Fibroblast of pulmonary artery (primary cell): ENCODE measurements at places on chromosomes 13 and 19.
A peak's percentile ranks its signal among the peaks of the same experiment; 100 is the strongest.

DNA sequence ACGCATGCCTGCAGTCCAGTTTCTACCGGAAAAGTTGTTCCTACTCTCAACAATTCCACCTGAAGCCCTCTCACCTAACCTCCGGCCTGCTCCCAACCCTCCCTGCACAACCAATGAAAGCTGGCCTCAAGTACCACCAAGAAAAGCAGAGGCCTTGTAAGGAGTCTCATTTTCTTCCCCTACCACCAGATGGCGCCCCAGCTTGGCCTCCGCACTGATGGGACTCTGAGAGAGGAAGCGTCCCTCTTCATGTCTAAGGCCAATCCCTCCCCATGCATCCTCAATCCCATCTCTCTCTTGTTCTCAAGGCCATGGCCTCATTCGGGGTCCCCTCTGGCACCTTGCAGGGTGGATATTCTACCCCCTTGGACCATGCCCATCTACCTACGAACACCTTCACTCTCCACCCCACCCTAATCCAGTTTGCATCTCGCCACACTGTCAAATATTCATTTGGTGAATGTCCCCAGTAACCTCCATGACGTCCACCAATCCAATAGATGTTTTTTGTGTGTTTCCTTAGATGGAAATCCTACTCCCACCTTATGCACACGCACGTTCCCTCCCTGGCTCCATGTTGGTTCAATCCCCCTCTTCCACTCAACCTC, 412.8 kb downstream of the ZNF536 start:
- DNase-seq, result peak; percentile 15

DNA sequence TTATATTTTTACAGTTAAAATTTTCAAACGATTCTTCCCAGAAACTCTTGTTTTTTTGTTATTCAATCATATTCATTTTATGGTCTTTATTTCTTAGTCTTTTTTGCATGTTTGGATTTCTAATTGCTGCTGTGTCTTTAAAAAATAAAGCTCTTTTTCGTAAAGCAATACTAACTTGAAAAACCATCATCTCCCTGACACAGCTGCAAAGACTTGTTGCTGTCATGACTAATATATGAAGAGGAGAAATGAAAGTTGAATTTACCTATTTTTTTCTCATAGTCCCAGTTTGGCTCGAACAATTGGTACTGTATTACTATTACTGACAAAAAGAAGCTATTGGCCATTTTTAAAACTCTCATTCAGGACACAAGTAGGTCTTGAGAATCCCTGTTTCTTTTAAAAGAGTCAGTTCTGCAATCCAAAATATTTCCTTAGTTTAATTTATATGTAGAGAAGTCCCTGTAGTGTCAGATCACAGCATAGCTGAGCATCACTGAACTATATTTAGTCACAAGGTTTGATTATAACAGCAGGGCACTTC, 12.1 kb upstream of the SPART start:
- DNase-seq, result no peak

DNA sequence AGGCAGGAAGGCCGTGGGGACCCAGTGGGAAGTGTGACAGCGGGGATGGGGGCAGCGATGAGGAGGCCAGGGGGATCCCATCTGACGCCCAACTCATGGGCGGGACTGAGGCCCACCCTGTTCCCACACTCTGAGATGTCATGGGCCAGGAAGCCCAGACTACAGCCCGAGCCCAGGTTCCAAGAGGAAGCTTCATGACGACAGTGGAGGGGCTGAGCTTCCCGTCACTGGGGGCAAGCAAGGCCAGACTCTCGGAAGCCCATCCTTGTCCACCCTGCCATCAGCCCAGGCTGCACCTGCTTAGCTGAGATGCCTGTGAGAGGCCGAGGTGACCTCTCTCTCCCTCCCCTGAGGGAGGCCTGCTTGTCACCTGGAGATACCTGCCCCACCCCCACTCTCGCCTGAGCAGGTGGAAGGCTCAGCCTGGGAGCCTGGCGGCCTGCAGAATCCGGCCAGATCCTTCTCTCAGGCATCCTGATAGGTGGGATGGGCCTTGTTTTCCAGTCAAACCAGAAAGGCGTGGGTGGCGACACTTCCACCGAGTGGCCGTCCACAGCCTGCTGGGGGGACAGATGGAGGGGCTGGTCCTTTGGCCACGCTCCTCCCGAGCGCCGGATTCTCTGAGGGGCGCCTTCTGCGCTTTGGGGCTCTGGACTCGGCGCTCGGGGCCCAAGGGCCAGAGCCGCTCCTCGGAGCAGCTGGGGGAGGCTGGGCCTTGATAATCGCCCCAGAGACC, 4.8 kb downstream of the ZBTB7A start:
- DNase-seq, result no peak

DNA sequence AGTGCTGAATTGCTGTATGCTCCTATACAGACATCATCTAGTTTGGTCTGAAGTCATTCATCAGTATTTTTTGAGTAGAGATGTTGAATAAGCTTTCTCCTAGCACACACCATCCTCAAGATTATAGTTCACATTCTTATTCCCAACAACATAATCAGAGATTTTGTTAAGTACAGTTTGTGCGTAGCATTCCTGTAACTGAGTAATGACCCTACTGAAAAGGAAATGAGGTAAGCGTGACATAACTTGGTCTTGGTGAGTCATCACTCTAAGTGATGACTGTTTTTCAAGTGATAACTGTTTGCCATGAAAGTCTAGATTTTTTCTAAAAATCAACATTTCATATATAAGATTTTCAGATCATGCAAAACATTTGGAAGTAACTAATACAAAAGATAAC, 18.5 kb upstream of the FAM216B start:
- DNase-seq, result peak; percentile 97

DNA sequence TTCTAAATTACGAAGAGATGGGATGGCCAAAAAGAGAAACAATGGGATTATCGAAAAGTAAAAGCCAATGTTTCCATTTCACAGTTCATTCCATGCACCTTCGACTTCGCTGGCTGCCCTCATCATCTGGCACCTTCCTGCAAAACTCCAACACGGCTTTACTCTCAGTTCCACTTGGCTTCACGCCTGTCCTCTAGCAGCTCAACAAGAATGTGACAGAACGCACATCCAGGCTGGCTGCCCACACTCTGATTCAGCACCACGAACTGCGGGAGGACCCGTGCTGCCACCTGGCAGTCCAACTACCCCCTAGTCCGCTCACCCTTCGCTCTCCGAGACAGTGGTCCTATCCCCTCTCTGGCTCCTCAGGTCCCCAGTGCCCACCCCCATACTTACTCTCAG, 11.7 kb downstream of the ATP7B start:
- no peak for DNase-seq

- no peak for DNase-seq
These were observed 22.7 kb downstream of the NUP58 start for GRCh38 chr13:25324100-25324499.

GRCh38 chr13:49791711-49792549, 552 bp downstream of the KPNA3 start:
- peak; percentile 35 for DNase-seq

- DNase-seq, result peak; percentile 52
These were observed 73.8 kb upstream of the FAM216B start for GRCh38 chr13:42707586-42707985.

DNA sequence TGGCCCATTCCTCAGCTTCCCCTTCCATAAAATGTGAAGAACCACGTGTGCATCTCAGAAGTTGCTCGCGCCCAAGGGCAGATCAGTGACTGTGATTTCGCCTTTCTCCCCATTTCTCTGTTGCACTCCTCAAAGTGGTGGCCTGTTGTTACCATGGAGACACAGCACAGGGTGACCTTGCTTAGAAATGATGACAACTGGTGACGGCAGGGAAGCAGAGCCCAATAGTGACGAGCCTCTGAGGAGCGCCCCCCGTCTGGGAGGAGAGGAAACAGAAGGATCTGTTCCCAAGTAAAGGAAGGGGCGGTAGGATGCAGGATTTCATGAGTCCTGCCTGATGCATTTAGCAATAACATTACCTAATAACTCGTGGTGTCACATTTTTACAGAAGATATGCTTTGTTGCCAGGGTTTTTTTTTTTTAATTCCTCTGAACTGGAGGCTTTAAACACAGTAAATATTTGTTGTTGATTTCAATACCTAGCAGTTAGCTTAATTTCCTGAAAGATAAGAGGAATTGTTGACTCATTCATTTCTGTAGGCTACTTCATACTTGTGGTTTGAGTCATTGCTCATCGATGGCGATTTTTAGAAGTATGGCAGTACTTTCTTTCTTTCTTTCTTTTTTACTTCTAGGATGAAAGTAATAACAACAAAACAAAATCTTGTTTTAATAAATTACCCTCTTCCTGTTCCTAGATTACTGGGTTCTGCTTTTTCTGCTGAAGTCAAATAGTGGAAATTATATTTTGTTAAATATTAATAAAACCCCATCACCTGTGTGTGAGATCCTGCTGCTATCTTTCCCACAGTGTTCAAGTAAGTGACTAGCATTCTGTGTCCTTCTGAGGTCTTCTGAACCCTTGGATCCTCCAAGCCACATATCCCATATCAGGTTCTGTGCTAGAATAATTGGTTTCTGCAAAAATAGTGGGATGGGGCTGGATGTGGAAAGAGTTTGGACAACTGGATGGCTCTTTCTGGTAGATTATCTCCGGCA, 36.0 kb downstream of the MBNL2 start:
- DNase-seq, result peak; percentile 98

GRCh38 chr13:44197791-44198770, 175.5 kb upstream of the SERP2 start:
- DNase-seq, result peak; percentile 21

DNA sequence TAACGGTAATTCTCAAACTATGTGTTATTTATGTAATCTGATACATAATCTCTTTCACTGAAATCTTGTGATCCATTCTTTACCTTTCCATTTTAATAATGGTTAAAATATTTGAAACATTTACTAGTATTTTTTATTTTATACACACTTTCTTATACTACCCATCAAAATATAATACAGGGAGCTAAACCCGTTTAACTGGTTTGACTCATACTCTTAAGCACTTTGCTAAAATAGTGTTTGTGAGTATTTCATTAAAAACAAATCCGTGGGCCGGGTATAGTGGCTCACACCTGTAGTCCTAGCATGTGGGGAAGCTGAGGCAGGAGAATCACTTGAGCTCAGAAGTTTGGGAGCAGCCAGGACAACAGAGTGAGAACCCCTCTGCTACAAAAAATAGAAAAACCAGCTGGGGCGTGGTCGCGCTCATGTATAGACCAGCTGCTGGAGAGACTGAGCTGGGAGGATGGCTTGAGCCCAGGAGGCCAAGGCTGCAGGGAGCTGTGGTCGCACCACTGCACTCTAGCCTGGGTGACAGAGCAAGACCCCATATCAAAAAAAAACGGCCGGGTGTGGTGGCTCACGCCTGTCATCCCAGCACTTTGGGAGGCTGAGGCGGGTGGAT, 43.8 kb upstream of the DCUN1D2 start:
- DNase-seq, result no peak

DNA sequence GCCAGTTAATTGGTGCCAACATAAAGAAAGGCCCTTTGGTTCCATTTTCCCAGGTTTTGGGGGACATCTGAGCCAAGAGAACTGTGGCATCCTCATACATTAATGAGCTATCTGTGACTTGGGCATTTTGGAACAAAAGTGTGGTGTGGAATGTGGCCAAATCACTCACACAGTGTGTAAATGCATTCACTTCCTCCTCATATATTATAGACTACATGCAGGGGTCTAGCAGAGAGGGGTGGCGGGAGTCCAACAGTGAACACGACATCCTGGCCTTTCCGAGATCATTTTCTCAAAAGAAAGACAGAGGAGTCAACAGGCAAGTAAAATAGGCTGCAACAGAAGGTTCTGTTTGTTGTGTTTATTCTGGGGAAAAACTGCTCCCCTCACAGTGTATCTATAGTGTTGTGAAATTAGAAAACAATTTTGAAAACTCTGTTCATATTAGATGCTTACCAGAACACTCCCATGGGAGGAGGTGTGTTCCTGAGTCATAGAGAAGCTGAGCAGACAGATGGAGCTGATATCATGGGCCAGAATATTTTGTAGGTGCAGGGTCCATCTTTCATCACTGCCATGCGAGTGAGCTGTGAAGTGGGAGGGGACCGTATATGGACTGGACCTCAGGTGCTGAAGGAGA, 36.9 kb downstream of the PABPC3 start:
- no peak for DNase-seq

- DNase-seq, result no peak
These were observed 45.6 kb downstream of the ANKRD10 start for GRCh38 chr13:110869231-110869804.

- peak; percentile 62 for DNase-seq
These were observed 12.5 kb downstream of the ZNF611 start for GRCh38 chr19:52722062-52723003.

- DNase-seq, result peak; percentile 61
These were observed 110.2 kb downstream of the STK24 start for GRCh38 chr13:98466634-98467236.

DNA sequence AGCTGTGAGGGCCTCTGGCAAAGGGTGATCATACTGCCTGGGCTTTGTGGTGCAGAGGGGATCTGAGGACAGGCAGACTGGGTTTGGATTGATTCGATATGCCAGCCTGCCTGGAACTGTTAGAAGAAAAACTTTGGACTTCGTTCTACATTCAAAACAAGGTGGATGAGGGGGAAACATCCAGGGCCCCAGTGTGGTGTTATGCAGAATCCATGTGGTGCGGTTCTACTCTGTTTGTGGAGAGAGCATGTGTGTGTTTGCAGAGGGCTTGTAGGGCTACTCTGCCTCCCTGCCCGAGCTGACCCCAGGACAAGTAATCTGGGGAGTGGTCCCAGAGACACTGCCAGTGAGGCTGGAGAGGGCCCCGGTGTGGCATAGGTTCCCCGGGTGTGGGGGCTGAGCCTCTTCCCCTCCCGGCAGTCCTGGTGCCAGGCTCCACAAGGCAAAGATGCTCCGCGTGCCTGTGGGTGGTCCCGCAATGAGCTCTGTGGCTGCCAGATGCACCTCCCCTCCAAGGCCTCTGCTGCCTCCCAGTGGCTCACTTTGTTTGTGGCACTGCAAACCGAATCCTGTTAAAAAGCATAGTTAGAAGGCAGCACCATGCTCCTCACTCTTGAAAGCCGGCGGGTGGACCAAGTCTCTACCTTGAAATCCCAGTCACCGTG, 22.3 kb upstream of the TFDP1 start:
- DNase-seq, result peak; percentile 80

- no peak for DNase-seq
These were observed 163.8 kb upstream of the SOX1 start for GRCh38 chr13:111903143-111903542.

DNA sequence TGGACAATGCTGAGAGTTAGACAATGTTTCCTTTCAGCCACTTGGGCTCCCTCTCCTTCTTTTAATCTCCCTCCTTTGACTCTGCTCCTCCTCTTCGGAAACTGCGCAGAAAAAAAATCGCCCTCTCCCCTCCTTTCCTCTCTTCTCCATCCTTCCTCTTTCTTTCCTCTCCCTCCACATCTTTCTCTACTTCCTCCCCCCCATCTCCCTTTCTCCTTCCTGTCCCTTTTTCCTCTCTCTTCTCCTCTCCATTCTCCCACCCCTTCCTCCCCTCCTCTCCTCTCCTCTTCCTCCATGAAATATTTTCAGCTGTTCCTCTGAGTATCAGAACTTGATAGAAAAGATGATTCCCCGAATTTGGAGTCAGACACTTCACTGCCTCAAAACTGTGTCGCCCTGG, 15.1 kb upstream of the PTPRS start:
- DNase-seq, result no peak
